ENCODE measurements at places on chromosomes 16 and 17. TPM values are rescaled to one million over a fixed set of nuclear protein-coding genes. Genes with fewer than 3 reads are reported as not detected.
A peak's percentile ranks its signal among the peaks of the same experiment; 100 is the strongest.

Gene EVI2A
- not detected for total RNA-seq

Gene CENPN
- total RNA-seq, result 8.6 TPM

Gene SKAP1
- not detected for total RNA-seq

Gene P2RX1
- total RNA-seq, result not detected

Gene ADPRM
- total RNA-seq, result 14.1 TPM

Gene SPAG5
- total RNA-seq, result 1.3 TPM

Gene TBC1D28
- total RNA-seq, result 0.53 TPM

DNA sequence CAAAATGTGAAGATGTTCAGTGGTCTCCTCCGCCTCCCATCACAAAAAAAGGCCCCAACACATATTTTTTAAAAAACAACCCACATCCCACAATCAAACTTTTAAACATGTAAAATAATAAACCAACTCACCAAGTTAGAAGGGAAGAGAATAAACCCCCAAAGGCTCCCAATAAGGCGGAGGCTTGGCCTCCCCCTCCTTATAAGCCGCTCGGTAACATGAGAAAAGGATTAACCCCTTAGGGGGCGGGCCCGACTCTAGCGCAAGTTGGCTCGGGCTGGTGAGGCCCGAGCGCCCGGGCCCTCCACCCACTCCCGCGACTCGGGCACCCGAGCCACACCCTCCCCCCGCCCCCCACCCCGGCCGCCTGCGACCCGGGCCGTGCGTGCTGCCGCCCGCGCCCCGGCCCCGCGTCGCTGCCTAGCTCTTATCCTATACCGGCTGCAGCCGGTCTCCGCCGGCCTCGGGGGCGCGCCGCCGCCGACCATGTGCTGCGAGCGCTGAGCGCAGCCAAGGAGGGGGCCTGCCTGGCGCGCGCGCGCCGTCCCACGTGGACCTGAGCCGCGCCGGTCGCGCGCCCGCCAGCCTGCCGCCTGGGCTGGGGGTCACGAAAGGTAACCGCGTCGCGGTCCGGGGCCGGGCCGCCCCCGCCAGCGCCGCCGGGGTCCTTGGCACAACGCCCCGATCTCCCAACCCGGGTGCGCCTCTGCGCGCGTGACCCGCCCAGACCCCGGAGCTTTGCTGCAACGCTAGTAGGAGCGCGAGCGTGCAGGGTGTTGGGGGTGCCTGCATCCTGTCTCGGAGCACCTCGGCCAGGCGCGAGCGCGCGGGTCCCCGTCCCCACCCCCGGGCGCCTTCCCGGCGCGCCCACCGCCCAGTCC, at the start of the genes ARSG and SLC16A6:
Gene ARSG (plus strand): TSS at position 541 of the 881 bp plus-strand sequence. CDS start 15,999 bp downstream, outside the sequence.
Gene SLC16A6 (minus strand): TSS at position 173 of the 881 bp plus-strand sequence. CDS start 12,807 bp downstream, outside the sequence.
- no peak for DNase-seq

DNA sequence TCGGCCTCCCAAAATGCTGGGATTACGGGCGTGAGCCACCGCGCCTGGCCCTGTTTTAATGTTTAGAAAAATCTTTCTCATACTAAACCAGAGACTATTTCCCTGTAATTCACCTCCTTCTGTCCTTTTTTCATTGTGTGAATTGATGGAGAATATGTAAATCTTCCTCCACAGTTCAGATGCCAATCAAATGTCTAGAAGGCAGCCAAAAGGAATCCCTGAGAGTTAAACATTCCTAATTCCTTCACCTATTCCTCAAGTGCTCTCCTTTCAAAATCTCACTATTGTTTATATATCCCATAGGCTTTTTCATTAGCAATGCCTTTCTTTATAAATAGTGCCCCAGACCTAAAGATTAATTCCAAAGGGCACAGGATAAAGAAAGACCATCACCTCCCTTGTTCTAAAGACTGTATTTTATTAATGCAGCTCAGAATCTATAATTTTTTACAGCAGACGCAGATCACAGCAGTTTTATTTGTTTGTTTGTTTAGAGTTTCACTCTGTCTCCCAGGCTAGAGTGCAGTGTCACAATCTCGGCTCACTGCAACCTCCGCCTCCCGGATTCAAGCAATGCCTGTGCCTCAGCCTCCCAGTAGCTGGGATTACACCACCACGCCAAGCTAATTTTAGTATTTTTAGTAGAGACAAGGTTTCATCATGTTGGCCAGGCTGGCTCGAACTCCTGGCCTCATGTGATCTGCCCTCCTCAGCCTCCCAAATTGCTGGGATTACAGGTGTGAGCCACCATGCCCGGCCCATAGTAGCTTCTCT, 30.5 kb downstream of the COPZ2 start:
- DNase-seq, result no peak

GRCh38 chr16:554297-554621, 5.9 kb upstream of the PRR35 start:
- no peak for DNase-seq

DNA sequence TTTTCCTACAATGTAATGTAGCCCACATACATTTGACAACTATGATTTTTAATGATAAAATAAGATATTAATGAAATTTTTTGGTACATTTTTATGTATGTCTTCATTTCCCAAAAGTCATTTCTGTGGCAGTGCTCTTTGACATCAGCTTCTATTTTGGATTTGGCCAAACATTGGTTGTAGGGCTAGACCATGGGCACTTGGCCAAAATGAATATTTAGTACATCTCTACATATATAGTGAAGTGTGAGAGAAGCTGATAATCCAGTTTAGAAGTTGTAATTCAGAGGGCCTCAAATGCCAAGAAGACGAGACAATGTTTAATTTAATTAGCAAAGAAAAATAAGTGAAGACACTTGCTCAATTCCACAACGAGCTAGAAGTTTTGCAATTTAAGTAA, 724.9 kb upstream of the SOX9 start:
- DNase-seq, result no peak

- peak; percentile 66 for DNase-seq
Observed at GRCh38 chr17:43576563-43577229, 30.6 kb upstream of the ETV4 start.

DNA sequence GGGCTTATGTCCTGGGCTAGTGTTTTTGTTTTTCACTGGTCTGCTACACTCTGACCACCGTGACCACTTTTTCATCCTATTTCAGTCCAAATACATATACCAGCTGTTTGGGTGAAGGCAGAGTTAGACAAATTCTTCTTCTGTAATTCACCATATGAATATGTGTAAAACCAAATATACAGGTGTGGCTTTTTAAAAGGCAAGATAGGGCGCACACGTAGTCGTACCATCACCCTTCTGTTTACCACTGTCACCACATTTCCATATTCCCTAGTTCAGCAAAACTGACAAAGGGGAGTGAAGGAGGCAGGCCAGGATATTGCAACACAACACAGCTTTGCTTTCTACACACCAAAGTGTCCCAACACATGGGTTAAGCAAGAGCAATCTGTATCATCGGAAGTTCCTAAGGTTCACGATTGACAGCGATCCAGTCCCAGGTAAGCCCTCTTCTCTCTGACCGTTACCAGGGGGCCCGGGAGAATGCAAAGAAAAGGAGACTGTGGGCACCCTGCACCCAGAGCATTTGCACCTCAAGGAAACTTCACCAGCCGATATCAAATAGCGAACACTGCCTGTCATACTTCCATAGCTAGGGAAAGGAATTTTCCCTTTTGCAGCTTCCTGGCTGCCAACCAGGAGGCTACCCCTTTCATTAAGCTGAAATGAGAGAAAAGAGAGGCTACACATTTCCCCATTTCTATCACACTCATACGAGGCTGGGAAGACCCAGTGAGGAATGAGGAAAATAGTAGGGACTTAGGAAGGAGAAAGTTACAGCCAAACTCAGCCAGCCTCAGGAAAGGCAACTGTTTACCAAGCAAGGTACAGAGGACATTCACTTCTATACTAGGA, 23.1 kb downstream of the CREBBP start:
- DNase-seq, result peak; percentile 86

DNA sequence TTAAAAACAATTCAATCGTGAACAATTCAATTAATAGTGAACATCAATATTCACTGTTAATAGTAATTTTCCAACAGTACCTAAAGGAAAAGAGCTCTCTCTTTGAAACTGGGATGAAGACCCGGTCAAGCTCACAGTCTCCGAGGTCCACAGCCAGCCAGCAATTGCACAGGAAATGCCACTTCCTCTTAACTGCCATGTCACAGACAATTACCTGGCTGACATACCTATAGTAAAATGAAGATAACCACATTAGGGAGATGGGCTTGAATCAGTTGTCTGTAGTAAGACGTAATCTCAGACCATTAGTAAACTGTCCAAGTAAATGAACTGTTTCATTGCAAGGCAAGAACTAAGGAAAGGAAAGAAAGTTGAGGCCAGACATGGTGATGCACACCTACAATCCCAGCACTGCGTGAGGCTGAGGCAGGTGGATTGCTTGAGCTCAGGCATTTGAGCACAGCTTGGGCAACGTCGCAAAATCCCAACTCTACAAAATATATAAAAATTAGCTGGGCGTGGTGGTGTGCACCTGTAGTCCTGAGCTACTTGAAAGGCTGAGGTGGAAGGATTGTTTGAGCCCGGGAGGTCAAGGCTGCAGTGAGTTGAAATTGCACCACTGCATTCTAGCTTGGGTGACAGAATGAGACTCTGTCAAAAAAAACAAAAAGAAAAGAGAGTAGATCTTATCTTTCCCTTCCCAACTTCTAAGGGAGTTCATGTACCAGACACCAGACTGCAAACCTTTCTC, 36.9 kb downstream of the PKD1L3 start:
- DNase-seq, result no peak

DNA sequence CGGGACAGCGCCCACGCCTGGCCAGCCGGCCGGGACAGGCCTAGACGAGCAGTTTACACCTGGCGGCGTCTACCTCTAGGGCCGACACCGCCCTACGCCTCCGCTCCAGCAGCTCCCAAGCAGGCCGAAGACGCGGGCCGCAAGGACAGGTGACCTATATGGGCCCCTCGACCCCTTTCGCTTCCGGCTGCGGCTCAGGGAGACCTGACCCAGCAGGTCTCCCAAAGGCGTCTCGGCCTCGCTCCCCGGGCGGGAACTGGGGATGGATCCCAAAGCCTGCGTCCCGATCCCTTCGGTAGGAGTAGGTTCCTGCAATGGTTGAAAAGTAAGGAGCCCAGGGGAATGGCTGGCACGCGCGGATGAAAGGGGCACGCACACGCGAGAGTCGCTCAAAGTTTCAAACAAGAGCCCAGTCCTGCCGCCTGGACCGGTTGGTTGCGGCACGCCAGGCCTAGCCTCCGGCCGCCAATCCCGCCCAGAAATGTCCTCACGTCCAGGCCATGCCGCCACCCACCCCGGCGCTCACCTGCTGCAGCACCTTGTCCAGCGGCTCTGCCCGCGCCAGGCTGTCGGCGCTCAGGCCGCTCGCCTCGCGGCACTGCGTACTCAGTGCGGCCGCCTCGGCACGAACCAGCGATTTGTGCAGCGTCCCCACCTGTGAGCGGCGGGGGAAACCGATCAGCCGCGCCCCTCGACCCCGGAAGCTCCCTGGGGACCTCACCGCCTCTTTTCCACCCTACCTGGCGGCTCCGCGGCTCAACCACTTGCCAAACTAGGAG, 630 bp downstream of the ESRP2 start:
- DNase-seq, result peak; percentile 66

DNA sequence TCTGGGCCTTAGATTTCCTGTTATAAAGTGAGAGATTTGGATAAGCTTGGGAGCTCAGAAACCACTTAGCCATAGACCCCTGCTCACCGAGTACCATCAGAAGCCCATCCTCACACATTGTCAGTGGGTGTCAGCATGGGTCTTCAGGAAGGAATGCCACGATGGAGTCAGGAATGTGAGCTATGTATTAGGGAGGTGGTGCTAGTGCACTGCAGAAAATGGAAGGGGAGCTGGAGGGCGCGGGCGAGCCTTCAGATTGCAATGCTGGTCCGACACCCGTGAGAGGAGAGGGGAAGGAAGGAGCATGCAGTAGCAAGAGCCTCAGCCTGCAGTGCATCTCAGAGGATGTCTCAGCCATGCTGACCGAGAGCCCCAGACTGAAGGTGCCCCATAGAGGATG, 294.5 kb downstream of the FOXL1 start:
- DNase-seq, result no peak
